ENCODE measurements at places on chromosomes 7 and 10. TPM values are rescaled to one million over a fixed set of nuclear protein-coding genes. Genes with fewer than 3 reads are reported as not detected.

The LUC7L2 gene
- total RNA-seq = 130 TPM

The NUTM2A gene
- total RNA-seq = 0.80 TPM

The DGKI gene
- 3.4 TPM for total RNA-seq

The MINPP1 gene
- 13.1 TPM for total RNA-seq

The EVX1 gene
- total RNA-seq = not detected

The STEAP2 gene
- total RNA-seq = not detected

The GPR15LG gene
- not detected for total RNA-seq

The SUGCT gene
- total RNA-seq = 0.54 TPM

The HNRNPA2B1 gene
- total RNA-seq = 704 TPM

The SUN3 gene
- total RNA-seq = not detected

The TMEM270 gene
- not detected for total RNA-seq

The FKBP6 gene
- total RNA-seq = not detected

The SPDYE5 gene
- not detected for total RNA-seq

The CTAGE4 gene
- 1.0 TPM for total RNA-seq

The VAX1 gene
- not detected for total RNA-seq

The ASZ1 gene
- not detected for total RNA-seq

The MYH16 gene
- not detected for total RNA-seq

The ZNF488 gene
- total RNA-seq = not detected

The PTEN gene
- total RNA-seq = 94.9 TPM

The C10orf53 gene
- total RNA-seq = not detected

The TAS2R5 gene
- total RNA-seq = 0.83 TPM

The KIF11 gene
- total RNA-seq = 52.8 TPM

The LFNG gene
- 125 TPM for total RNA-seq

The HMX3 gene
- not detected for total RNA-seq

The SVOPL gene
- not detected for total RNA-seq

The NEUROG3 gene
- total RNA-seq = not detected

The BLNK gene
- total RNA-seq = not detected

The MMD2 gene
- total RNA-seq = not detected

The AKR1B15 gene
- not detected for total RNA-seq

The ACTR3C gene
- 12.8 TPM for total RNA-seq

All from T-helper 1 cell treated with Interleukin-12 subunit alpha and Interleukin-12 subunit beta and Interleukin-4 antibody, amounts not matched to agents 30 ng/mL and 1 ng/mL, for 36 hours (primary cell).